ENCODE measurements at places on chromosomes 11 and 22. TPM values are rescaled to one million over a fixed set of nuclear protein-coding genes. Genes with fewer than 3 reads are reported as not detected.

Gene ANKK1
- total RNA-seq, result 0.15 TPM

Gene APOA4
- not detected for total RNA-seq

Gene CHRM1
- 0.84 TPM for total RNA-seq

Gene SYT7
- 24.1 TPM for total RNA-seq

Gene CNTF
- 2.6 TPM for total RNA-seq

Gene CADM1
- 3.8 TPM for total RNA-seq

Gene P2RX6
- total RNA-seq, result 1.5 TPM

Gene KRTAP5-9
- 1.2 TPM for total RNA-seq

Gene SLC7A4
- 4.9 TPM for total RNA-seq

Gene SLC37A4
- total RNA-seq, result 59.9 TPM

Gene CCDC188
- total RNA-seq, result 1.5 TPM

Gene C11orf87
- total RNA-seq, result not detected

Gene ACTN3
- not detected for total RNA-seq

Gene SLC37A2
- 6.3 TPM for total RNA-seq

Gene SULT4A1
- 0.28 TPM for total RNA-seq

GRCh38 chr11:13308704-13309103 lies 31.1 kb downstream of the BMAL1 start:
- DNase-seq, result no peak

GRCh38 chr11:125281831-125282595 lies 117.5 kb downstream of the PKNOX2 start:
- no peak for DNase-seq

DNA sequence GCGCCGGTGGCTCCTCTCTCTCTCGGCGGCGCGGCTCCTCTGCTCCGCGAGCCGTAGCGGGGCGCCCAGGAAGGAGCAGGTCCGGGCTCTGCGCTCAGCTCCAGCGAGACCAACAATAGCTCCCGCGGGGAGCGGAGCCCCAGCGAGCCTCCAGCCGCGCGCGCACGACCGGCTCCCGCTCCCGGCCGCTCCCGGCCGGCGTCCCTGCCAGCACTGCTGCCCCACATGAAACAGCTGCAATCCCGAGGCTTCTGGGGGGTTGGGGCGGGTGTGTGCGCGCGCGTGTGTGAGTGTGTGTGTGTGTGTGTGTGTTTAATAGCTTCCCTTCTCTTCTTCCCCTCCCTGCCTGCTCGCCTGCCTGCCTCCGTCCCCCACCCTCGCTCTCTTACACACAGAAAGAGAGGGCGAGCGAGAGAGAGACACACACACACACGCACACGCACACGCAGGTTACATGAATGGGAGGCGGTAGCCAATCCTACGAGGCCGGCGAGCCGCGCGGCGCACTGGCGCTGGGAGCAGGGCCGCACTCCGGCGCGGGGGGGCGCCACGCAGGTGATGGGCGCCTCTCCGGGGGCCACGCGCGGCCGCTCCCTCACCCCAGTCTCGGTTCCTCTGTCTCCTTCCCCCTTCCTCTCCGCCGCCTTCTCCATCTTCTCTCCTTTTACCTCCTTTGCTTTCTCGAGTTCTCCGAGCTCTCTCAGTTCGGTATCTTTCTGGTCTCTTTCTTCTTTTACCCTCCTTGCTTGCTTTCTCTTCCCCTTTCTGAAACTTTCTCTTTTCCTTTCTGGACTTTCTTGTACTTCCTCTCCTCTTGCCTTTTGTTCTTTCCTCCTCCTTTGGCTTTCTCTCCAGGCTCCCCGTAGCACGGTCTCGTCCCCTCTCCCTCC lies at the start of gene TENM4:
Gene TENM4, minus strand, starts transcription at position 460 of the 890 bp plus-strand sequence. CDS start 371,086 bp downstream, outside the sequence.
- DNase-seq, result peak; percentile 43

GRCh38 chr11:9028581-9028980 lies 24.8 kb upstream of the NRIP3 start:
- no peak for DNase-seq

DNA sequence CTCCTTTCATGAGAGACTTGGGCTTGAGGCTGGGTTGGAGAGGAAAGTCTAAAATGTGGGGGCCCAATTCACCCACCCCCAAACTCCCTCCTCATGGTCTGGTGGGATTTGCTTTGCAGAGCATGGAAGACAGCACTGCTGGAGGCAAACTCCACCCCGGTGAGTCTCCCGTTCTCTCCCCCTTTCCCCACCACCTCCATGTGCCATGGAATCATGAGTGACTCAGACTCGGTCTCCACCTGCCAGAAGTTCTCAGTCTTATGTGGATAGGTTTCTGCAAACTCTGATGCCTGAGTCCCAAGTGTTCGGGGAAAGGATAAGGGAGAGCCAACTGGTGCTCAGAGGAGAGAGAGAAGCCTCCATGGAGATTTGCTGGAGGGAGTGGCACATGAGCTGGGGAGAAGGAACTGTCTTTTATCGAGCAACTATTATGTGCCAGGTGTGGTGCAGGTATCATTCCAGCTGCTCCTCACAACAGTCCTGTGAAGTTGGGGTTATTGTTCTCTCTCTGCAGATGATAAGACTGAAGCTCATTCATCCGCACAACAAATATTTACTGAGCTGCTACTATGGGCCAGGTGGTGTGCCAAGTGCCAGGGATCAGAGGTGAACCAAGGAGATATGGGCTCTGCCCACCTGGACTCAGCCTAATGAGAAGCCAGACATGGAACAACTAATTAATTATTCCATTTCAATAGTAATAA lies 6.6 kb downstream of the PLEKHB1 start:
- DNase-seq, result no peak

DNA sequence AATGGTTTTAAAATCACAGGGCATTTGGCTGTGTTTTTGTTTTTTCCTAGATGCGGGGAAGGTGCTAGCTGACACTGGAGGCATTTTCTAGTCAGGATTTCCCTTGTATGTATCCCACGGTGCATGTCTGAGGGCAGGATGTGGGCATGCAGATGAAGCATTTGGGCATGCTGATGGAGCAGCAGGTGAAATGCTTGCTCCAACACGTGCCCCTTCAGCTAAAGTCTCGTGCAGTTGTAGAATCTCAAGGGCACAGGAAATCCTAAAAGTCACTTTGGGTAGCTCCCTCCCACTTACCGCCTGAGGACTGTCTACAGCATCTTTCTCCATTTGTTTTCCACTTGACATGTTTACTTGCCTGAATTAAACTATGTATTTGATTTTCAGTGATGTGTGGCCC lies 429.4 kb upstream of the B3GAT1 start:
- no peak for DNase-seq

All from left colon (tissue), 2 donors.